ENCODE measurements at places on chromosomes 12 and 14. TPM values are rescaled to one million over a fixed set of nuclear protein-coding genes. Genes with fewer than 3 reads are reported as not detected.

DNA sequence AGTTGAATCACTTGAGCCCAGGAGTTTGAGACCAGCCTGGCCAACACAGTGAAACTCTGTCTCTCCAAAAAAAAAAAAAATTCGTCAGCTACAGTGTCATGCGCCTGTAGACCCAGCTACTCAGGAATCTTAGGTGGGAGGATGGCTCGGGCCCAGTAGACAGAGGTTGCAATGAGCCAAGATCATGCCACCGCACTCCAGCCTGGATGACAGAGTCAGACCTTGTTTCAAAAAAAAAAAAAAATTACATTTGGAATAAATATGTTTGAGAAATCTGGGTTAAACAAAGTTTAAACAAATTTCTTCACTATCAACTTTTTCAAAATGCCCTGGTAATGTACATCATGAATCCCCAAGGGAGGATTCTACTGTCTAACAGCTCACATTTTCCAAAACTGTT, 187.0 kb upstream of the RASSF8 start:
- DNase-seq = no peak

DNA sequence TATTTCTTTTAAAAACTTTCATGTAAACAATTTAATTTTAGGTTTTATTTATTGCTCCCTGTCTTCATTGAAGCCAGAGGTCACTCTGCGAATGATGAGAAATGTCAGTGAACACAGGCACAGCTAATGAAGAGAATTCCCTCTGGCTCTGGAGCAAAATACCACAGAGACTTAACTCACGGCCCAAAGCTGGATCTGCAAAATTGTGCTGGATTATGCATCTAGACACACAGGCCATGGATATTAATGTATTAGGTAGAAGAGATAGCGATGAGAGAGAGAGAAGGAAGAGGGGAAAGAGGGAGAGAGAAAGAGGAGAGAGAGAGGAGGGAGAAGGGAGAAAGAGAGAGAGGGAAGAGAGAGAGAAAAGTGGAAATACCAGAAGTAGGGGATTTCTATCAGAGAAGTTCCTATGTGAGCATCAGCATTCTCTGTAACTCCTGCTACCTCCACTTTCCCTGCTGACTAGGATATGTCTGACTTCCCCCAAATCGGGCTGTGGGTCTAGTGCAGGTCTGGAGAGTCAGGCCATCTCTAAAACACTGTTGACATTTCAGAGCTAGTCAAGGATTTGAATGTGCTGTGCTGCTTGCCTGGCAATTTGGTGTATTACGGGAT, 3.7 kb downstream of the ARHGDIB start:
- no peak for DNase-seq

GRCh38 chr12:559906-560455, 100.2 kb downstream of the B4GALNT3 start:
- DNase-seq = no peak

PIWIL1 gene
- total RNA-seq = not detected

NKX2-1 gene
- 0.13 TPM for total RNA-seq
